ENCODE measurements at places on chromosomes 12 and 14. TPM values are rescaled to one million over a fixed set of nuclear protein-coding genes. Genes with fewer than 3 reads are reported as not detected.

DNA sequence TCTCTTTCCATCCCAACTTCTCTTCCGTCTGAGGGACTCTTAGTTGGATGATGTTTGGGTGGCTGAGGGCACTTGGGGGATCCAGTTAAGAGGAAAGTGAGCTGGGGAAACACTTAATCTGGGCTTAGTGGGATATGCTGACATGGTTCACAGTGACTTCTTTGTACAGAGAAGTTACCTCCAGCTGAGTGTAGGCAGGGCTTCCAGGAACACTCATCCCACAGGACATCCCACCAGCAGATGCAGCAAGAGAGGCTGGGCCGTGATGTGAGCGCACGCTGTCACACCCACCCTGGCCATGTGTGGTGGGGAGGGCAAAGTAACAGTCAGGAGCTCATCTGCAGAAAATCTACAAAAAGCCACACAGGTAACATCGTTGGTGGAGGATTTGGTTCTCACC is 832 bp upstream of the CACNA2D4 start:
- DNase-seq = no peak
- H3K36me3 ChIP-seq = no peaks in the 10 kb centered on the region
- H3K4me3 ChIP-seq = no peak overlapping the region
- H3K27me3 ChIP-seq = no peaks in the 10 kb centered on the region
- peaks cover 4% of the 10 kb centered on the region for H3K4me1 ChIP-seq
- H3K27ac ChIP-seq = no peak overlapping the region

GRCh38 chr12:121390856-121391255 is 9.1 kb upstream of the RNF34 start:
- H3K27me3 ChIP-seq = no peaks in the 10 kb centered on the region
- H3K36me3 ChIP-seq = no peaks in the 10 kb centered on the region
- H3K4me1 ChIP-seq = no peaks in the 10 kb centered on the region

Gene ATF7IP
- total RNA-seq = 76.9 TPM

GRCh38 chr12:29743077-29743476 is 40.7 kb downstream of the TMTC1 start:
- no peaks in the 10 kb centered on the region for H3K36me3 ChIP-seq
- no peak overlapping the region for H3K4me3 ChIP-seq
- no peak overlapping the region for H3K27ac ChIP-seq
- DNase-seq = no peak
- no peaks in the 10 kb centered on the region for H3K27me3 ChIP-seq

- H3K36me3 ChIP-seq = peaks cover 94% of the 10 kb centered on the region
- no peak overlapping the region for H3K27ac ChIP-seq
- no peaks in the 10 kb centered on the region for H3K4me1 ChIP-seq
- H3K27me3 ChIP-seq = no peaks in the 10 kb centered on the region
These were observed 17.5 kb upstream of the ISM2 start for GRCh38 chr14:77516126-77516525.

- DNase-seq = no peak
- H3K4me1 ChIP-seq = peaks cover 43% of the 10 kb centered on the region
- H3K36me3 ChIP-seq = no peaks in the 10 kb centered on the region
- H3K27ac ChIP-seq = no peak overlapping the region
- no peaks in the 10 kb centered on the region for H3K27me3 ChIP-seq
These were observed 69.3 kb downstream of the ETV6 start for GRCh38 chr12:11718768-11719253.

DNA sequence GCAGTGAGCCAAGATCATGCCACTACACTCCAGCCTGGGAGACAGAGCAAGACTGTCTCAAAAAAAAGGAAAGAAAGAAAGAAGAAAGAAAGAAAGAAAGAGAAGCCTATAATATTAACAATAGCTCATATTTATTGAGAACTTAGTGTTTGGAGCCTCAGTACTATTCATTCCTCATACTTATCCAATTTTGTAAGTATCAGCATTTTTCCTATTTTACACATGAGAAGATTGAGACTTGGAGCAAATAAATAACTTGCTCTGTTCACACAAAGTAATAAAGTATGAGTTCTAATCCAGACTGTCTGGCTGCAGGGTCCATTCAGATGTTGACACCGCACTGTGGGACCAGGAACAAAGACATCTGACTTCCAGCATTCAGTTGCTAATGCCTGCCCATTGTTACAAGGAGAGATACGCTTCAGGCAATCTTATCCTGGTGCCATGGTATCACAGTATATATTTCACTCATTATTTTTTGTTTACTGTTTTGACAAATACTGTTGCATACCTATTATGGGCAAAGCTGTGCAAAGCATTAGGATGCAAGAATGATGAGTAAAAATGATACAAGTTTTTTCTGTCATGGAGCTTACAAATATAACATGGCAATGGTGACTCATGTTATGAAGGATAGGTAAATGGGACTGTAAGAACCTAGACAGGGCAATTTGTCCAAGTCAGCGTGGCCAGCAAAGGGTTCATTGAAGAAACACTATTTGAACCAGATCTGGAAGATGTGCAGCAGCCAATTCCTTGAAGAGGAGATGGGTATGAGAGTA is 21.4 kb upstream of the TMTC2 start:
- H3K4me1 ChIP-seq = no peaks in the 10 kb centered on the region
- no peak for DNase-seq
- H3K4me3 ChIP-seq = no peak overlapping the region
- H3K36me3 ChIP-seq = no peaks in the 10 kb centered on the region

DNA sequence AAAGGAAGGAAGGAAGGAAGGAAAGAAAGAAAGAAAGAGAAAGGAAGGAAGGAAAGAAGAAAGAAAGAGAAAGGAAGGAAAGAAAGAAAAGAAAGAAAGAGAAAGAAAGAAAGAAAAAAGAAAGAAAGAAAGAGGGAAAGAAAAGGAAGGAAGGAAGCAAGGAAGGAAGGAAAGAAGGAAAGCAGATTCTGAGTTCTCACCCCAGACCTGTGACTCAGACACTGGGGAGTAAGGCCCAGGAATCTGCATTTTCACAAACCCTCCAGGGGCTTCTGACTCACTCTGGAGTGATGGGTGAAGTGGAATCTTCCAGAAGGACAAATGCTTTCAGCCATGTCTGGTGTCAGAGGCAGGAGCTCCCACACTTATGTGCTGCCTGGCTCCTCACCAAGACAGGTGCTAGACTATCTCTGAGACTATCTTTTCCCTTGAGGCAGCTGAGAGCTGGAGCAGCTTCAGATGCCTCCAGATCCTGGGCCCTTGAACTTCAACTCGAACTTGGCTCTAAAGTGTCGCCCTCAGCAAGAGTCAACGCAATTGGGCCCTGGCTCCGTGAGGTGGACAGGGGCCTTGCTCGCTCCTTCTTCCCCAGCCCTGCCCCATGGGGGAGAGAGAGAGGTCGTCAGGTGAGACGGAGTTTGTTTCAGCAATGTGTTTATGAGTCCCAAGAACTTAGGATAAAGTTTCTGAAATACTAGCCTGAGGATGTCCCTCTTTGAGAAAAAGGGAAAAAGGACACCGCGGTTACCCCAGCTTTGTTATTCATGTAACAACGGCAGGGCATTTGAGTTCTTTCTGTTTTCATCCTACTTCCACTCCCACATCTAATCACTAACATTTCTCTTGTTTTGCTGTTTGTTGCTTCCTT is 19.8 kb upstream of the SCARB1 start:
- no peak for DNase-seq
- no peak overlapping the region for H3K27ac ChIP-seq
- no peaks in the 10 kb centered on the region for H3K36me3 ChIP-seq
- H3K27me3 ChIP-seq = no peaks in the 10 kb centered on the region
- H3K4me1 ChIP-seq = peaks cover 10% of the 10 kb centered on the region
- H3K4me3 ChIP-seq = no peak overlapping the region

Gene ING4
- total RNA-seq = 41.3 TPM

DNA sequence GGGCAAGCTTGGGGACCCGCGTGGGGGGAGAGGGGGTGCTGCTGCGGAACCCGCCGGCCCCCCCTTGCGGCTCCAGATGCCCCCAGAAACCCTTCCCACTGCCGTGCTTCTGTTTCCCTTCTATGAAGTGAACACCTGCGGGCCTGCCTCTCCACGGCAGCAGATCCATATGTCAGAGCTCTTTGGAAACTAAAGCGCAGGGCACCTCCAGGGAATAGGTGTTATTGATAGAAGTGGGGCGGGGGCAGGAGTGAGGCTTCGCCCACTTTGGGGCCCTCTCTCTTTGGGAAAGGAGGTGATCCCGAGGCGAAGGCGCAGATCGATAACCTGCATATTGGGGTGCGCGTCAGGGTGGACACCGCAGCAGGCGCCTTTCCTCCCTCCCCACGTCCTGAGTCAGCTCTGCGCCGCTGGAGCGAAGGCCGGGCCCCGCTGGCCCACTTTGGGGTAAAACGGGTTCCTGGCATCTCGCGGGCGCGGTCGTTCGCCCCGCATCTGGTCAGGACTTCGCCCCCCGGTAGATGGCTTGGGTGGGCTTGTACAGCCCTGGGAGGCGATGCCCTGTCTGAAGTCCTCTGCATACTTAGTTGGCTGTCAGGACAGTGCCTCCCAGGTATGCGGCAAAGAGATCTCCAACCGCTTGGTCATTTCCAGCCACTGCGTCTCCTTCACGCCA is 524 bp downstream of the KMT5A start:
- no peaks in the 10 kb centered on the region for H3K36me3 ChIP-seq
- DNase-seq = no peak
- peak overlapping the region; percentile 84 for H3K4me3 ChIP-seq
- peaks cover 18% of the 10 kb centered on the region for H3K4me1 ChIP-seq
- H3K27ac ChIP-seq = peak overlapping the region; percentile 76
- H3K27me3 ChIP-seq = no peaks in the 10 kb centered on the region

DNA sequence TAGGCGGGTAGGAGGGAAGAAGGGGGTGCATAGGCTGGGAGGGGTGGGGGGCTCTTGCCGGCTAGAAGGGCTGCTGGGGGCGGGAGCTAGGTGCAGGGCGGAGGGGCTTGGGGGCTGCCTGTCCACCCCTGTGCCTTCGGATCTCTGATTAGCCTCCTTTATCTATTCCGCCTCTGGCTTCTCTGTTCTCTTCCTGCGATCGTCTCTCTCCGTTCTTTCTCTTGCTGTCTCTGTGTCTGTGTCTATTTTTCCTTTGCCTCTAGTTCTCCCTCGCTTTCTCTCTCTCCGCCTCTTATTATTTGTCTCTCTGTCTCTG is 166.7 kb upstream of the LHX5 start:
- H3K4me3 ChIP-seq = no peak overlapping the region
- peaks cover 37% of the 10 kb centered on the region for H3K27me3 ChIP-seq
- no peaks in the 10 kb centered on the region for H3K36me3 ChIP-seq
- H3K27ac ChIP-seq = no peak overlapping the region
- H3K4me1 ChIP-seq = no peaks in the 10 kb centered on the region

DNA sequence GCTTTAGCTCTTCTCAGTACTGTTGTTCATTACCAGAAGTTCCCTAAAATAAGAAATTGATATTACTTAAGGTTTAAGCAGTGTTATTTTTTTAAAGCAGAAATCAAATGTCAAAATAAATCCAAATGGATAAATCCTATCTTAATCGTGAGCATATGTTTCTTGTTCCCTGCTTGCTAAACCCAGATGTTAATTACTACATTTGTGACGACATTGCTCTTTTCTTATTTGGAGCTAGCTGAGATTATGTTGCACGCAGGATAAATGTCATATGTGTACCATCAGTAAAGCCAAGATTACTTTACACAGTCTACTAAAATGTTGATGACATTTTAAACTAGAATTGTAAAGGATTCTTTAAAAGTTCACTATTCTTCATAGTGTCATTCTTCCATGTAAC is 157.5 kb downstream of the PLCZ1 start:
- H3K27me3 ChIP-seq = no peaks in the 10 kb centered on the region
- no peak overlapping the region for H3K27ac ChIP-seq
- no peak for DNase-seq
- no peaks in the 10 kb centered on the region for H3K36me3 ChIP-seq

Gene DAO
- total RNA-seq = not detected

Gene RD3L
- not detected for total RNA-seq

GRCh38 chr12:127588249-127588648 is 678.7 kb upstream of the TMEM132C start:
- DNase-seq = no peak
- no peaks in the 10 kb centered on the region for H3K36me3 ChIP-seq
- no peak overlapping the region for H3K27ac ChIP-seq
- no peaks in the 10 kb centered on the region for H3K27me3 ChIP-seq

DNA sequence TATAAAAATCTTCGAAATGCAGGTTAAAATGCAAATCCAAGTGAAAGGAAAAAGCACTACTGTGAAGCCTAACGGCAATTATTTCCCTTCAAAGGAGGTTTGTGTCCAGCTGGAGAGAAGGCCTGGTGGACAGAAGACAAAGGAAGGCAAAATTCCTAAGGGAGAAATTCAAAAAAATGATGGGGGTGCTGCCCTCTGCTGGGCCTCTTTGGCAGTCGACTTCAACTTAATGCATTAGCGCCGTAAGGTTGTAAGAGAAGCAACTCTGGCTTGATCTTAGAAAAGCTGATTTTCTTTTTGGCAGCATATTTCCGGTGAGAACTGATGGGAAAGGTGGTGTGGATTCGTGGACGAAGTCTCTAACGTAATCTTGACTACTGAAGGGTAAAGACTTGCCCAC is 34.3 kb upstream of the CHFR start:
- H3K27me3 ChIP-seq = no peaks in the 10 kb centered on the region
- no peak overlapping the region for H3K4me3 ChIP-seq
- no peak for DNase-seq
- H3K4me1 ChIP-seq = no peaks in the 10 kb centered on the region
- no peak overlapping the region for H3K27ac ChIP-seq
- no peaks in the 10 kb centered on the region for H3K36me3 ChIP-seq

GRCh38 chr12:22533155-22533554 is 11.2 kb downstream of the C2CD5 start:
- peaks cover 26% of the 10 kb centered on the region for H3K36me3 ChIP-seq
- no peak overlapping the region for H3K27ac ChIP-seq

Gene LRIG3
- total RNA-seq = 30.5 TPM

GRCh38 chr12:49036029-49036428 is 17.5 kb upstream of the PRKAG1 start:
- DNase-seq = no peak
- H3K4me1 ChIP-seq = peaks cover 9% of the 10 kb centered on the region
- H3K27ac ChIP-seq = no peak overlapping the region
- H3K4me3 ChIP-seq = no peak overlapping the region

Gene CBX5
- total RNA-seq = 50.1 TPM

DNA sequence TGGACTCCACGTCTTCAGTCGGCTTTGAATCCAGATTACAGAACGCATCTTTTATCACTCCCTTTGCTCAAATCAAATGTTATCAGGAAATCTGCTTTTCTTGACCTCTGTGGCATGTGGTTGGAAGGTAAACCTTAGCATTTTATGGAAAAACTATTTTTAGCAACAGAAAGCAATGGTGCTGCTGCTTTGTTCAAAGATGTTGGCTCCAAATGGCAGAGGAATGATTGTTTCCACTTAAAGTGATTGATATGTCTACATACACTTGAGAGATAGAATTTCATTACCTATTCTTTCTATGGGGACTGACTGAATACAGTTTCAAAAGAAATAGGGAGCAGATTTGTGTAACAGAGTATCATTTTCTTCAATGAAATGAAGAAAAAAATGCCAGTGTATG is 761.2 kb downstream of the NOVA1 start:
- H3K4me3 ChIP-seq = no peak overlapping the region
- no peak for DNase-seq
- no peaks in the 10 kb centered on the region for H3K27me3 ChIP-seq
- no peak overlapping the region for H3K27ac ChIP-seq

DNA sequence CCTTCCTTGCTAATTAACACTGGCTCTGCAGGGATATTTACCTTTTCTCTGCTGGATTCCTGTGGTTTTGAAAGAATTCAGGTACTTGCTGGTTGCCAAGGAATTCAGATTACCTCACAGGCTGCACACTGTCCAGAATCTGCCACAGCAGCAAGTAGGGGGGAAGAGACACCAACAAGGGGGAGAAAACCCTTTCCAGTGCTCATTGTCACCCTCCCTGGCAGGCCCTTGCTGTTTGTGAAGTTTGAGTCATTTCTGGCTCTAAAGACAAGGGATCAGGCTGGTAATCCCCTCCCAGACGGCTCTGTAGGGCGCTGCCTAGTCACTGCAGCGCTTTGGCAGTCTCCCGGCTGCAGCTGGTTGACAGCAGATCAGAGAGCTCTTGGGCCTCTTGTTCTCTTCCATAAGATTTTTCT is 50.8 kb downstream of the TTLL5 start:
- no peak overlapping the region for H3K4me3 ChIP-seq
- H3K36me3 ChIP-seq = peaks cover 21% of the 10 kb centered on the region
- peak; percentile 64 for DNase-seq
- peak overlapping the region; percentile 78 for H3K27ac ChIP-seq
- H3K4me1 ChIP-seq = peaks cover 11% of the 10 kb centered on the region
